ENCODE measurements at places on chromosomes 12 and 14.

- no peak for DNase-seq
These were observed 27.6 kb downstream of the TC2N start for GRCh38 chr14:91839749-91840148.

DNA sequence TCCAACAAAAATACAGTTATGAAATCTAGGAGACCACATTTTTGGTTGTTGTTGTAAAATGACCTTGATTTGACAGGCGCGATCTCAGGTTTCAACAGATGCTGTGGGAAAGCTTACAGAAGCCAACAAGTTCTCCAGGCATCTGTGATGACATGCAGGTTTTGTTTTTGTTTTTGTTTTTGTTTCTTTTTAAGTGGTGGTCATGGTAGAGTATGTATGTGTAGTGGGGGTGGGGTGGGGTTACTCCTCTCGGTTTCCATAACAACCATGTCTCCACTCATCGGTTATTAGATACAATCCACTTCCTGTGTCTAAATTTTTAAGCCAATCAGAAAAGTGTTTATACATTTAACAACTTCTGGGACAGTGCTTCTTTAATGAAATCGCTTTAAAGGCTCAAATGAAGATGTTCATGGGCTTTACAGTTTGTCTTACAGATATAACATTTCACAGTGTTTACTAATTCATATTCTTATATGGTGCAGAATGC, 199.9 kb upstream of the FOXN3 start:
- no peak for DNase-seq

GRCh38 chr14:36807727-36808126, 146.1 kb downstream of the PAX9 start:
- DNase-seq: no peak

GRCh38 chr12:93982771-93983315, 165.5 kb upstream of the PLXNC1 start:
- no peak for DNase-seq

DNA sequence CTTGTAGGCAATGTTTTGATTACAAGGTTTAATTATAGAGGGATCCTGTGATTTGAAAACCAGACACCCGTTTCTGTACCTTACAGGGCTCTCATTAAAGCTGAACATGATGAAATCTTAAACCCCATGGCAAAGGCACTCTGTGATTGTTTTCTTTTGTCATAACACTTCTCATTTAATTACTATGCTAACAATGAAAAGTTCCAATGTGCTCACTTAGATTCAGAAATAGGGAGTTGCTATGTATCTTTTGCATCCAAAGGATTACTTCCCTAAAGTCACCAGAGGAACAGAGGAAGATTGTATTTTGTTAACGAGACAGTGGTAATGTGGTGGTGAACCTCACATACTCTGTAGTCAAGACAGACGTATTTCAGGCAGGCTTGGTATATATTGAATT, 81.5 kb upstream of the MYF6 start:
- no peak for DNase-seq

- DNase-seq: no peak
These were observed 360.8 kb downstream of the PAWR start for GRCh38 chr12:79329933-79330332.
